ENCODE measurements at places on chromosomes 3 and 15.
A peak's percentile ranks its signal among the peaks of the same experiment; 100 is the strongest.

DNA sequence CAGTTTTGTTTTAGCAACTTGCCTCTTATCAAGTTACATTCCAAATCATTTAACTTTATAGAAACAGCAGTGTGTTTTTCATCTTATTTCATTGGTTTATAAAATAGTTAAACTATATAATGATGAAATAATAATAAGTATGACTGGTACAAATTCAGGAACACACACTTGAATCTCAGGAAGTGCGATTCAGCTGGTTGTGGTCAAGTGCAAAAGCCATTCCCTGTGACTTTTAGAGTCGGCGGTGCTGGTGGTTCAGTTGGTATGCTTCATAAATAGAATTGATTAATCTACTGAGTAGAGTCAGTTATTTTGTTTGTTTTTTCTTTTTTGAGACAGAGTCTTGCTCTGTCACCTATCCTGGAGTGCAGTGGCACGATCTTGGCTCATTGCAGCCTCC, 22.7 kb downstream of the SACM1L start:
- no peak for DNase-seq

DNA sequence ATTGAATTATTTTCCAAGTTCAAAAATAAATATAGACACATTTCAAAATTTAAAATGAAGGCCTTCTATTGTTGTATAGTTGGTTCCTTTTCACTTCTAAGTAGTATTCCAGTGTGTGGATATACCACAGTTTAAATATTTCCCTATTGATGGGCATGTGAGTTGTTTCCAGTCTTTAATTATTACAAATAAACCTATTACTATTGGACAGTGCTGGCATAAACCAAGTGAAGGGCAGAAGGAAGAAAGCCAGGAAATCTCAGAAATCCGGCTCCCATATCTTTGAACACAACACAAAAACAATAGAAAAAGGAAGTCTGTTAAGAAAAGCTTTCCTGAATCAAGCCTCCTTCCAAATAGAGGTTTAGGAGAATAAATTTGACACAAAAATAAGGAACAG, 26.1 kb downstream of the GOLGB1 start:
- no peak for DNase-seq

DNA sequence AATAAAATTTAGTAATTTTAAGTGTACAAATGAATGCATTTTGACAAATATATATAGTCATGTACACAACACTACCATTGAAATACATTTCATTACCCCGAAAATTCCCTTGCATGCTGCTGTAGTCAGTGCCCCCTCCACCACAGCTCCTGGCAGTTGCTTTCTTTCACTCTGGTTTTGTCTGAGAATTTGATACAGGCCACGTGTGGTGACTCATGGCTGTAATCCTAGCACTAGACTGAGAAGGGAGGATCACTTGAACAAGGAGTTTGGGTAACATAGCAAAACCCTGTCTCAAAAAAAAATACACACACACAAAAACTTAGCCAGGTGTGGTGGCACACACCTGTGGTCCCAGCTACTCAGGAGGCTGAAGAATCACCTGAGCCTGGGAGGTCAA, 65.4 kb downstream of the TFRC start:
- no peak for DNase-seq

DNA sequence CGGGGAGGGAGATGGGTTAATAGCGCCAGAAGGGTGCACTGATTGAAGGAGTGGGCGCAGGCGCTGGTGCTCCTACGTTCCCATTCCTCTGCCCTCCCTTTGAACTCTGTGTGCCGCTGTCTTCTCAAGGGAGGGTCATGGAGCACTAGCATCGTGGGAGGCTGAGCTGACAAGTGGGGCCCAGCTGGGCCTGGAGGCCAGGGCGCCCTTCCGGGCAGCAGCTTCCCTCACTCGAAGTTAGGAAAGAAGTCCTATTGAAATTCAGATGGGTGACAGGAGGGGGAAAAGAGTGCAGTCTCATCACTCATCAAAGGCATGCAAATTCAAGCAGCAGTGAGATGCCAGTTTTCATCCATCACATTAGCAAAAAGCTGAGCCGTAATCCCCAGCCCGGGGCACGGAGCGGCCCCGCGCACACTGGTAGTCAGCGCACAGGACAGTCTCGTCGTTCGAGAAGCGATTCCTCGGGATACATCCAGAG, 128.2 kb downstream of the LRRK1 start:
- DNase-seq: peak; percentile 77

DNA sequence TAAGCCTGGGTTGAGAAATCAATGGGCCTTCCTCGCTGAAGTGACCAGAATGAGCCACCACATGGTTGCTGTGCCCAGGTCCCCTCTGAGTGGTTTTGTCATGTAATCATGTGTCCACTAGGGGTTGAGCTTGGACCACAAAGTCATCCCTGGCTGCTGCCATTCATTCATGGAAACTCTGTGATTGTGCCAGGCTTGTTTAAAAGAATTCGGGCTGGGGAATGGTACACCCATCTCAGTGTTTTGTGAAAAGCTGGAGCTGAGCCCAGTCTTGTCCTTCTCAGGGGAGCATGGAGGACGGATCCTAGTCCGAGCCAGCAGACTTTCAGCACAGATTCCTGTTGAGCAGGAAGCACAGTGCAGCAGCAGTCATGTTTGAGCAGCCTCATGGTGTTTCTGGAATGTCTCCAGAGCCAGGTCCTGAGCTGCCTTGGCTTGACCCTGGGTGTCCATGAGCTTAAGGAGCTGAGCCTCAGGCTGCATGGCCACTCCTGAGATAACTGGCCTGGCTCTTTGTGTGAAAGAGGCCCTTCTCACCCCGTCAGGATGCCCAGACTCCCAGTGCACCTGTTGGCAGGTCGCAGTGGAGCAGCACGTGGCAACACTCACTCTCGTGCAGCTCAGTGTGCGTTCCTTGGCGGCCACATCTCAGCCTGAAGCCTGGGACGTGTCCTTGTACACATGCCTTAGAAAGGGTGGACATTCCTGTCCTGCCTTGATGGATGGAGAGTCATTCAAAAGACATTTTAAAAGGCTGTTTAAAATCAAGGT, 260.3 kb upstream of the TPM1 start:
- DNase-seq: peak; percentile 68

DNA sequence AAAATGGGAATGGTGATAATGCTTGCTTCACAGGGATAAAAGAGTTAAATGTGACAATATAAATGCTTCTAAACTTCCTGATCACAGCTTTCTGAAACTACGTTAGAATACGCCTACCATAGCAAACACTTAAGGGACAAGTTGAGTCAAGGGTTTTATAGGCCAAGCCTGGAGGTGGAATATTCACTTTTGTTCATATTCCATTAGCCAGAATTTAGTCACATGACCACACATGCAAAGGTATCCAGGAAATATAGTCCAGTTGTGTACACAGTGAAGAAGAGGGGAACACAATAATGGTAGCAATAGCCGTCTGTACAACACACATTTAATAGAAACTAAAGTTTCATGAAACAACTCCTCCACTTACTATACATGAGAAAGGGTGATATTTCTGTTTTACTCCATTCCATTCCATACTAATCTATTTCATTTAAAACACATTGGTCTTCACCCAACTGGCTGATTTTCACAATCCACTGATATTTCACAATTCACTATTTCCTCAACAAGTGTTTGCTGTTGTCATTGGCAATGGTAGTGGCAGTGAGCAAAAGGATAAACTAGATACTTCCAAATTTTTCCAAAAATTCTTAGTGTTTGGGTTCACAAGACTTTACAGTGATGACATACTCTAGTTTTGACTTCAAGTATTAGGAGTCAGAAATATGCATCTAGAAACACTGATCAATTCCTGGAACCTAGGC, 270.9 kb downstream of the ERC2 start:
- DNase-seq: no peak

GRCh38 chr3:194946091-194946490, 260.4 kb downstream of the FAM43A start:
- no peak for DNase-seq

DNA sequence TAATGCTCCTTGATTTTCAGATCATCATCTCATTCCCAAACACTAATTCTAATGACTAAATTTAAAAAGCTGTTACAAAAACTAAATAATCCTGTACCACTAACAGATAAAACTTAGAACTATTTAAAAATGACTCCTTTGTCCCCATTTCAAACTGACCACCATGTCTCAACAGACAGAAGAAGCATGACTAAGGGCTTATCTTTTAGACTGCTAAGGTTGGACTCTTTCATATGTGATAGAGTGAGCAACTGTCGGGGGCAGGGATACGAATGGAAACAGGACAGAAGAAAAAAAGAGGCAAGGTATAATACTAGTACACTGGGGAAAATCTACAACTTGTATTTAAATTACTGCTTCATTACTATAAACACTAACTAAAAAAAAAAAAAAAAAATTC, 23.3 kb downstream of the SNX4 start:
- DNase-seq: no peak

GRCh38 chr15:88580532-88580931, 34.1 kb upstream of the DET1 start:
- no peak for DNase-seq

- peak; percentile 83 for DNase-seq
These were observed 7.9 kb downstream of the RPL32 start for GRCh38 chr3:12833222-12834161.

DNA sequence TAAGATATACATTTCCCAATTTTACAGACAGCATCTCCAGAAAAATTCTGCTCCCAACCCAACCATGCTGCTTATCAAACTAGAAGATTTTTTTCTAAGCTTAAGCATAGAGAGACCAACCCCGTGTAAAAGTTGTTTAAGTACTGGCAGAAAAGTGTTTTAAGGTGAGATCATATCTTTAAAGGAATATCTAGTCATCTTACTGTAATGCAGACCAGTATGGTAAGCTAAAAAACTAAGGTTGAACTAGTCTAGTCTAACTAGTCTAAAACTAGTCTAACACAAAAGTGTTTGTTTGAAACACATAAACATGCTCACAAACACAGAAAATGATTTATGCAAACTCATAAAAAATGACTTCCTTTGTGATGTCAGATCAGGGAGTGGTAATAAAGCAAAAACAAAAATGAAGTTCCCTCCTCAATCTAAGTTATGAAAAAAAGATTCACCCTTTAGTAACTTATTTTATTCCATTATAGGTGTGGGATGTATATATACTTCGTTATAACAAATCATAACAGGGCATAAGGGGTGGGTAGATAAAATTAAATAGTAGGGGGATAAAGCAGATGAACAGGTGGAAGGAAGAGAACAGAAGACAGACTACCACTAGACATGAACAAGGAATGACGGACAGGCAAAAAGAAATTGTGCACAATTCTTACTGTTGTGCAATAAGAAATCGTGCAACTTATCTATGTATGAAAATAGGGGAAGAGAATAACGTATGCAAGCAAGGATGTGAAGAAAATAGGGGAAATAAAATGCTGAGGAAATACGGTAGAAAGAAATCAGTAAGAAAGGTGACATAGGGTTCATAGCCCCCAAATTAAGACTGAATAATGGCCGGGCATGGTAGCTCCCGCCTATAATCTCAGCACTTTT, 10.0 kb downstream of the MYO5A start:
- no peak for DNase-seq

DNA sequence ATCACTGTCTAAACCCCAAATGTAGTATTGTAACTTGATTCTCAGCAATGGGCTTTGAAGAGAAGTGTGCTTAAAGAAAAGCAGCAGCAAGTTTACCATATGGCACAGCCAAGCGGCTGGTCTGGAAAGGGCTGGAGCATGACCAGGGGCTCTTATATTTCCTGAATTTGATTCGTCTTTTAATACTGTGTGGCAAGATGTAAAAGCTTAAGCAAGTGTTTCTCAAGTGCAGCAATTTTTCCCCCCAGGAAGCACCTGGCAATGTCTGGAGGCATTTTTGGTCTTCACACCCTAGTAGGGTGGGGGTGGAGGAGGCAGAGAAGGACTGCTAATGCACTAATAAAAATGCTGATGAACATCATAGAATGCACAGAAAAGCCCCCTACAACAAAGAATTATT, 397.9 kb downstream of the NTRK3 start:
- no peak for DNase-seq

GRCh38 chr3:132283916-132284405, 33.2 kb upstream of the ACP3 start:
- DNase-seq: no peak

DNA sequence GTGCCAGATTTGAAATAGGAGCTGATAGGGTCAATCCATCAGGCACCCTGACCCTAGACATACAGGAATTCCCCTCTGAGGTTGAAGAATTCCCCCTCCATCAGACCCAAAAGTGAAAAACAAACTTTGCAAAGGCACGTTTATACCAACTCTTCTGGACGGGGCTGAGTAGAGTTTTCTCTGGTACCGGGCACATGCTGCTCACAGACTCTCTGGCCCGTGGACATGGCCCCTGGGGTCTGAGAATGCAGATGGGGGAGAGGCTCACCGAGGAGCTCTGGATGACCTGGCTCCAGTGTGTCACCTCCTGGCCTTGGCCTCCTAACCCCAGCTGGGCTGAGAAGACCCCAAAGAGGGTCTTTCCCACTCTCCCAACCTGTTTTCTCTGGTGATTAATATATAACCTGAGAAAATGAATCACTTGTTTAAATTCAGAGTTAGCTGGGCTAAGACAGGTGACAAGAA, 11.2 kb upstream of the LIPC start:
- no peak for DNase-seq

DNA sequence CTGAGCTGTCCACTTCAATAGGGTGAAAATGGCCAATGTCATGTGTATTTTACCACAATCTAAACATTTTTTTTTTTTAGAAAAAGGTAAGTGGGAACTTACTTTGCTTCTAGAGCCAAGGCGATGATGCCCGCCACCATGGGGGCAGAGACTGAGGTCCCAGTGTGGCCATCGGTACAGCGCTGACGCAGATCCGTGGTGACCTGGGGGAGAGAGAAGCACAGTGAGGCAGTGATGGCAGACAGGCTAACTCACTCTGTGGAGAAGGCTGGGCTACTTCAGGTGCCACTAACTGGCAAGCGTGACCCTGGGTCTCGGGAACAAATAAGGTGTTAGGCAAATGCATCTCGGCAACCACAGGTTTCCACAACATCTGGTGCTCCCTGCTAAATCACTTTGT, 94.3 kb upstream of the SNRPA1 start:
- no peak for DNase-seq

DNA sequence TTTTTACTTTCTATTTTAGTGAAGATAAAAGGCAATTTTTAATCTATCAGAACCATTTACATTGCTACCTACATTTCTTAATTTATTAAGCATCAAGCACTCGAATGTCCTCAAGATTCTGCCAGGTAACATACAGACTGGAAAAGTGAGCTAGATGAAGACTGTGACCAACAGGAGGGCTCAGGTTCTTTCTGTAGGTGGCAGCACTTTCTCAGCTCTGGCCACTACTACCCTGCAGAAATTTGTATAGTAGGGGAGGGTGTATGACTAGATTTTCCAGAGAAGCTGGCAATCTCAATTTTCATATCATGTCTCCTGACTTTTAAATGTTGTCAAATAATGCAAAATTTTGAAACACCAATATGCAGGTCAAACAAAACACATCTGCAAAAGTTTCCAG, 165.0 kb upstream of the SUCLG2 start:
- peak; percentile 13 for DNase-seq

GRCh38 chr3:23324745-23325144, 121.6 kb downstream of the UBE2E2 start:
- no peak for DNase-seq

- no peak for DNase-seq
These were observed 191.2 kb upstream of the SOX14 start for GRCh38 chr3:137572931-137573330.

- no peak for DNase-seq
These were observed 50.6 kb downstream of the ARHGEF3 start for GRCh38 chr3:56751056-56751707.
